ENCODE measurements at places on chromosomes 16 and 17.

GRCh38 chr17:27783440-27784350, 16.6 kb downstream of the NOS2 start:
- DNase-seq, result no peak

GRCh38 chr16:22971346-22971924, 157.5 kb downstream of the HS3ST2 start:
- no peak for DNase-seq

DNA sequence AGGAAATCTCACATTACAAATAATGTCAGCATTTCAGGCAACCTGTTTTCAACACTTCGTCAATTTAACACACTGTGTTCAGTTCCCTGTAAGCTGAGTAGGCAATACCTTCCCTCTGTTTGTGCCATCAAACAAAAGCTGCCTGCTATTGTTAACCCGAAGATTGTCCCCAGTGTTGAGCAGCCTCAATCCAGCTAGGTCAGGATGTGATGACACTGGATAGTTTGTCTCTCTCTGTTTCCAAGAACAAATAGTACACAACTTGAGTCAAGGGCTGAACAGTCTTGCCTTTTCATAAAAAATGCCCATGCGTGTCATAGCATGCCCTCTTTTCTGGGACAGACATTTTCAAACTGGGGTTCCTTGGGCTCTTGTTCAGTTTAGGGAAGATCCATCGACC, 36.4 kb downstream of the HSD17B2 start:
- no peak for DNase-seq

DNA sequence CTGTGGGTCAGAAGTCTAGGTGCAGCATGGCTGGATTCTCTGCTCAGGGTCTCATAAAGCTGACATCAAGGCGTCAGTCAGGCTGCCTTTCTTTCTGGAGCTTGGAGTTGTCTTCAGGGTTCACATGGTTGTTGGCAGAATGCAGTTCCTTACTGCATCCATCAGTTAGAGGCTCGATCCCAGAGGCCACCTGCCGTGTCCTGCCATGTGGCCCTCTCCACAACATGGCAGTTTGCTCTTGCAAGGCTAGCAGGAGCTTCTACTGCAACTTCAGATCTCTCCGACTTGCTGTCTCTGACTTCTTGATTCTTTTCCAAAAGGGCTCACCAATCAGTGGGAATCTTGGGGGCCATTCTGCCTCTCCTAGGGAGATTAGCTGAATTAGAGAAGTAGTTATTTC, 11.9 kb downstream of the PITPNC1 start:
- DNase-seq, result no peak

- no peak for DNase-seq
Measured at GRCh38 chr16:50040018-50040417, 15.0 kb downstream of the CNEP1R1 start.

- DNase-seq, result no peak
Measured at GRCh38 chr17:69314246-69315065, 12.5 kb downstream of the ABCA5 start.

DNA sequence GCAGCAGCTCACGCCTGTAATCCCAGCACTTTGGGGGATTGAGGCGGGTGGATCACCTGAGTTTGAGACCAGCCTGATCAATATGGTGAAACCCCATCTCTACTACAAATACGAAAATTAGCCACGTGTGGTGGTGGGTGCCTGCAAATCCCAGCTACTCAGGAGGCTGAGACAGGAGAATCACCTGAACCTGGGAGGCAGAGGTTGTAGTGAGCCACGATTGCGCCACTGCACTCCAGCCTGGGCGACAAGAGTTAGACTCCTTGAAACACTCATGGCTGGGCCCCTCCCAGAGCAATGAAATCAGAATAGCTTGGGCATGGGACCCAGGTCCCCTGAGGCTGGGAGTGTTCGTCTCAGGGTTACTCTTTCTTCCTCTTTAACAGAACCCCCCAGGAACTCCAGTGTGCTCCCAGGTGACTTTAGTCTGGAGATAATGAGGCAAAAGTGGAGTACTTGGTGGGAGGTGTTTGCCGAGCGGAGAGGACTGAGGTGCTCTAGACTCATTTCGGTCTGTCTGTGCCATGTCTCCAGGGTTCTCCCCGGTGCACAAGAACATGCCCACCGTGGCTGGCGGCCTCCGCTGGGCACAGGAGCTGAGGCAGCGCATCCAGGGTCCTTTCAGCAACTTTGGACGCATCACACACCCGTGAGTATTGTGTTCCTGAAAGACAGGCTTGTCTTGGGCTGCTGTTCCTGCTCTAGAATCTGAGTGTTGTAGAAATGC, 41.6 kb downstream of the DNAH9 start:
- DNase-seq, result no peak

DNA sequence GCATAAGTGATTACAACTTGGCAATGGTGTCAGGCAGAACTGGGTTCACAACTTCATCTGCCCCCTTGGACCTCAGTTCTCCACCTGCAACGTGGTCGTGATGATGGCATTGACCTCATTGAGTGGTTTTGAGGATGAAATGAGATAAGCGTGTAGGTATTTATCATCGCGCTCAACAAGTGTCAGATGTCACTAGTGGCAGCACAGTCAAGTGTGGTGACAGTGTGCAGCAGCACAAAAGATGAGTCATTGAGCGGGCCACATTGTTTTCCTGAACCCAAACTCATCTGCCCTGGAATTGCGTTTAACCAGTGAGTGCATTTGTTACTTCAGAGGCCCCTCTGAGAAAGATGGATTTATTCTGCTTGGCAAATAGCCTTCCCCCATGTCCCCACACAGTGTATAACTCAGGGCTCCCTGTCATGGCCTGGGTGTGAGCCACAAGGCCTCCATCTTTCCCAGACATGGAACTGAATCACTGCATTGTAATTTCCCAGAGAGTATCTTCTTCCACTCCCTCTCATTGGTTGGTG, 20.9 kb downstream of the IRX3 start:
- no peak for DNase-seq
